COR-L47 (cell line): ENCODE measurements at places on chromosomes 4 and X.

DNA sequence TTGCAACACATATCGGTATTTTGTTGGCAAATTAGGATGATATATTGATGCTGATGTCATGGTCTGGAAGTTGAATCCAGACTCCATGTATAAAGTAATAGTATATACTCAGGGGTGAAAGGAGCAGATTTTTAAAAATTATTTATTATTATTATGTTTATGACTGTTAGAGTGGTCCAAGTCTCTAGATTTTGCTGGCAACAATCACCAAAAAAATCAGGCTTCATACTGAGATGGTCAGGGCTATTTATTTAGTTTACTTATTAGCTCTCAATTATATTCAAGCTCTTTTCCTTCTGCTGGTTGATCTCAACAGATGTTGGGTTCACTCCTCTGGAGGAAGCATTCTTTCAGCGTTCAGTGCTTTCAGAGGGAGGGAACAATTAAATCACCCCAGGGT is 73.9 kb upstream of the VCX3B start:
- no peak for DNase-seq

DNA sequence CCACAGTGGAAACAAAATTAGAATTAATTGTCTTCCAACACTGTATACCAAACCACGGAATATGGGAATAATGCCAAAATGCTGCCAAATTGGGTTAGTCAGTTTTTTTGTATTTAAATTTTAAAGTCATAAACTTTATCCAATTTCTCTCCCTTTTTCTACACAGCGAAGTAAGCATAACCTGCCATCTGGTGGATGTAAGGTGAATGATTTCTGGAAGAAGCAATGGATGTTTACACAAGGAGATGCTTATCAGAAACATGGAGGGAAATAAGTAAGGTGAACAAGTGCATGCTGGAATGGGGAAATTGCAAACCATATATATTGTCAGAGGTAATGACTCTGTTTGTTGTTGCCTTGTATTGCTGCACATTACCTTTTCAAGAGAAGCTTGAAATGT is 691.9 kb downstream of the TECRL start:
- DNase-seq: peak; percentile 13

GRCh38 chr4:80035336-80035735 is 37.7 kb downstream of the ANTXR2 start:
- DNase-seq: no peak

DNA sequence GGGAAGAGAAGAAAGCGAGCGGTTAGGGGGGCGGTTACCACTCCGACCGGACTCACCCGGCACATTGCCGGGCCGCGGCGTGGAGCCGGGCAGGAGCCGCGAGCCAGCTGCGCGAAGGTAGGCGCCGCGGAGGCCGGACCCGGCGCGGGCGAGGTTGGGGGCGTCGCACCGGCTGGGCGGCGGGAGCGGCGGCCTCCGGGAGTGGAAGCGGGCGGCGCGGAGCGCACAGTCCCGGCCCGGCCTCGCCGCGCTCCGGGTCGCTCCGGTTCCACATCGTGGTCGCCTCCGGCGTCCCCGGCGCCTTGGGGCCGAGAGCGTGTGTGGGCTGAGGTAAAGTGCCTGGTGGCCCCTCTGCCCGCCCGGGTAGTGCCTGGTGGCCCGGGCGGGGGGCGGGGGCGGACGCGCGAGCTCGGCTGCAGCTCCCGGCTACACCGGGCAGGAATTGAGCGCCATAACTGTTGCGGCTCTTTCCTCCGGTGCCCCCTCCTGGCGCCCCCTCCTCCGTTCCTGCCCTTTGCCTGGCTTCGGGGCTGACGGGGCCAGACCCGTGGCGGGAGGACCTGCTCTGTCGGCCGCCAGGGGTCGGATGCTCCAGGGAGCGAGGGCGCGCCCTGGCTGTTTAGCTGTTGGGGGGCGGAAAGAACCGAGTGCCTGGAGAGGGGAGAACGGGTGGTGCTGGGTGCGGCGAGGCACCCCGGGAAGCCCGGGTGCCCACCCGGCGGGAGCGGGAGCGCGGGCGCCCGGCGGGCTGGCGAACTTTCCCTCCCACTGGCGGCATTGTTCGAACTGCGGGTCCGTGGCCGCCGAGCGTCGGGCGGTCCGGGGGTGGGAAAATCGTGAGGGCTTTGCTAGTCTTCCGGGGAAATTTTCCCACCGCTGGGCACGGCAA is 626 bp downstream of the JADE3 start:
- DNase-seq: peak; percentile 29

GRCh38 chrX:112642349-112642748 is 37.4 kb downstream of the LHFPL1 start:
- peak; percentile 2 for DNase-seq

DNA sequence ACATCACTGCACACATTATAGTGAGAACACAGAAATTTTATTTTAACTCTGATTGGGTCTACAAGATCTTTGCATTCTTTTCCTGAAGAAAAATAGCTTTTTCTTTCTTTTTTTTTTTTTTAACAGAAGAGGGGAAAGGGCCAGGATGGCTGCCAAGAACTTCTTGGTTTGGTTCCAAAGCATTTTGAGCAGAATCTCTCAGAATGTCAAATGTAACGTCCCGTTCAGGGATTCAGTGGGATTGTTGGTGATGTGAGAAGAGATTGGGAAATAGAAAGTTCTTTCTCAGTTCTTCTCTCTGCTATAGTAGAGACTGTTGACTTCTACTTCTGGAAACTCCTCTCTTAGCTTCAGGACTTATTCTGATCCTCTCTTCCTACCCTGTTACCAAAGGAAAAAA is 70.9 kb upstream of the CBR4 start:
- DNase-seq: no peak

DNA sequence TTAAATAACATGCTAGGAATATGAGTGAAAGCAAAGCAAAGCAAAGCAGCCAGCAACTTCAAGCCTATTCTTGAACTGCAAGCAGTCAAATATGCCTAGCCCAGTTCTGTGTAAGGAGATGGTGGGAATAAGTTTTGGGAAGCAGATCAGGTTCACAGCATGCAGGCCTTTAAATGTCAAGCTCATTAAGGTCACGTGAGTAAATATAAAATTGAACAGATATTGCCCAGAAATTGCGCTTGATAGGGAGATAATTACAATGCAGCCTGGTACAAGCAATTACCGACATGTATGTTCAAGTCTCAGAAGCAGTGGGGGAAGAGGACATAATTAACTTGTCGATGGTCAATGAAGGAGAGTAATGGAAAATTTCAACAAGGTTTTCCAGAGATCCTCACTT is 6.0 kb downstream of the GNPDA2 start:
- DNase-seq: peak; percentile 89
